ENCODE measurements at places on chromosomes 2 and 18.

- DNase-seq = no peak
Measured at GRCh38 chr2:191947235-191947634, 100.3 kb upstream of the CAVIN2 start.

- DNase-seq = no peak
Measured at GRCh38 chr2:237413777-237414661, at the start of gene COL6A3. TSS of gene COL6A3 (minus strand) at chr2:237414164. CDS start at chr2:237396817, 17,347 bp downstream.

DNA sequence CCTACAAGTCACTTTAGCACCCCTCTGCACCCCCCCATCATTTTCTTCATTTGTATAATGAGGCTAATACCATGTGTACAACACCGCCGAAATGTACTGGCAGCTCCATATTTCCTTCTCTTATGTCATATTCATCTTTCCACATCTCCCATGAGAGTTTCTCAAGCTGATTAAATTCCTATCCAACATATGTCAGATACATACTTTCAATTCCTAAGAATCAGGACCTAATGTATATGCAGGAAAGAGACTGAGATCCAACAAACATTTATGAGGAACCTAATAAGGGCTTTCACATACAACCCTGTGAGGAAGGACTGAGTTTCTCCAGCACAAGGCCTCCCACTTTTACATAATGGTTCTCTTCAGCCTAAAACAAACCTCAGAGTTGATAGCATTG, 41.9 kb downstream of the PRKD3 start:
- DNase-seq = no peak

- no peak for DNase-seq
Measured at GRCh38 chr2:212894026-212894425, 257.4 kb downstream of the IKZF2 start.

DNA sequence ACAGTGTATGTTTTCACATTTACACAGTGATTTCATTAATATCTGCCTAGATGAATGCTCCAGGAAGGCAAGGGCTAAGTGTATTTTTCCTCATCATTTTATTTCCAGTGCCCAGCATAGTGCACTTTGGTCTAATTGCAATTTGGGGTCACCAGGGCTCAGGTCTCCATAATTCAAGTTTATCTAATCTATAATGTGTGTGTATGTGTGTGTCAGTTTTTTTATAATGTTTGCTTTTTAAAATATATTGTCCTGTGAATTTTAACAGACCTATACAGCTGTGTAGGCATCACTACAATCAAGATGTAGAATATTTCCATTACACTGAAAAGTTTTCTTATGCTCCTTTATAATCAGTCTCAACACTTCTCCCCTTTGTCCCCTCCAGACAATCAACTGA, 620.4 kb downstream of the STK39 start:
- no peak for DNase-seq

- no peak for DNase-seq
Measured at GRCh38 chr2:1626271-1626681, 118.0 kb downstream of the PXDN start.

GRCh38 chr2:121038891-121039616, 245.9 kb downstream of the TFCP2L1 start:
- DNase-seq = no peak

GRCh38 chr2:60839126-60839813, 42.1 kb upstream of the REL start:
- no peak for DNase-seq

GRCh38 chr2:173311844-173312606, 42.6 kb upstream of the CDCA7 start:
- DNase-seq = no peak

DNA sequence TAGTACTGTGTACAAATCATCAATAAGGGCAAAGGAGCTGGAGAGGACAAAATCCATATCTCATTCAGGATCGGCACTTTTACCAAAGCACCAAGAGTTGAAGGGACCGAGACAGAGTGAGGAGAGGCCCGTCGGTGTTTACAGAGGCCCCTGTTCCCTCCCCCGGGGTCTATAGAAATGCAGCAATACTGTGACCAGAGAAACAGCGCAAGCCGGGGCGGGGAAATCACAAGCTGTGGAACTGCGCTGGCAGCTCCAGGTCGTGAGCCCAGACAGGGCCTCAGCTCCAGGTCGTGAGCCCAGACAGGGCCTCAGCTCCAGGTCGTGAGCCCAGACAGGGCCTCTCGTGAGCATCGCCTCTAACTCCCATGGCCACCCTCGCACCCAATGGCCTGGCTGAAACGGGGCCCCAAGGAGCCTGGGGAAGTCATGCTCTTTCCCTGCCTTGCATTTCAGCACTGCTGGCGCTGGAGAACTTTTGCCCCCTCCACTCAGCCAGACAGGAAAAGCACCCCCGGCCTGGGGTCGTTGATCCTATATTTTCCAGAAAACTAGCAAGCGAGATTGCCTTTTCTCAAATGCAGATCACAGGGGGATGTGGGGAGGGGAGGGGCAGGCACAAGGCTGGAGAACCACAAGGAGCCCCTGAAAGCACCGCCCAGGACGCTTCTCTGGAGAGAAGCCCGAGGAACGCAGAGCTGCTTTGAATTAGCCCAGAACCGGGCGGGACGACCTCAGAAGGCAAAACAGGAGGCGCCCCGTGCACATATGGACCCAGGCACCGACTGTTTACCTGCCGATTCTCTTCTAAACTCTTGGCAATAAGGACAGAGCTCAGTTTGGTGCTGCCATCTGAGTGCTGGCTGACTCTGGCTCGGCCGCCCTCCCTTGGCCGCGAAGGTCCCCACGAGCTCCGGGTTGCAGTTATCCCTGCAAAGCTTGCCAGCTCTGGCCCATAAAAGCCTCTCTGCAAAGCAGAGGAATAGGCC, 223.7 kb downstream of the ACKR3 start:
- no peak for DNase-seq

DNA sequence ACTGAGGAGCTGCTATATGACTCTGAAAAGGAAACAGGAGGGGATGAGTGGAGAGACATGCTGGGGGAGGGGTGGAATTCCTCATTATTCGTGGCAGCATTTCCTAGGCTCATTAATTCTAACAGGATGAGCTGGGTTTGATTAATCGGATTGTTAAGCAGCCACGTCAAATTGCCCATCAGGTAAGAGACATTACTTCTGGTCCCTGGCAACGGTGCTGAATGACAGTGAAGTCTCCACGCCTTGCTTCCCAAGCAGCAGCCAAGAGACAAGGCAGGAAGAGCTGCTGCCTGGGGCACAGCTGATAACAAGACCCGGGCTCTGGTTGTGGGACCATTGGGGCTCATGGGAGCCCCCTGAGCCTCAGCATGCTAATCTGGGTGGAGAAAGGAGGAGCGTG, 86.6 kb downstream of the MARCHF4 start:
- no peak for DNase-seq

- no peak for DNase-seq
Measured at GRCh38 chr2:85269959-85270358, 57.8 kb downstream of the TGOLN2 start.

GRCh38 chr2:177984749-177985148, 87.8 kb downstream of the PDE11A start:
- no peak for DNase-seq

DNA sequence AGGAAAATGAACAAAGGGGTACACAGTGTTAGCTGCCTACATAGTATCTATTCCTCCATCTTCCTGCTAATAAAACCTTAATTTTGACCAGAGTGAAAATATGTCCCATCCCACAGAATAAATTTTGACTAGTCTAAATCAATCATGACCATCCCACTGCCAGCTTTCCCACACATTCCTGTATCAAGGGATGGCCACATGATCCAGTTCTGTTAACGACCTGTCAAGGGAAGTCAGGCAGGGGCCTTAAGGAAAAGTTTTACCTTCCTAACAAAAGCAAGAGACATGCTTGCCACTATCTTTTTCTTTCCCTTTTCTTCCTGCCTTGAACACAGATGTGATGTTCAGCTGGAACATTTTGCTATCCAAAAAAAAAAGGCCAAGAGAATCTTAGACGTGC, 185.0 kb upstream of the CHAC2 start:
- no peak for DNase-seq

- no peak for DNase-seq
Measured at GRCh38 chr18:70672581-70672980, 383.7 kb downstream of the SOCS6 start.

DNA sequence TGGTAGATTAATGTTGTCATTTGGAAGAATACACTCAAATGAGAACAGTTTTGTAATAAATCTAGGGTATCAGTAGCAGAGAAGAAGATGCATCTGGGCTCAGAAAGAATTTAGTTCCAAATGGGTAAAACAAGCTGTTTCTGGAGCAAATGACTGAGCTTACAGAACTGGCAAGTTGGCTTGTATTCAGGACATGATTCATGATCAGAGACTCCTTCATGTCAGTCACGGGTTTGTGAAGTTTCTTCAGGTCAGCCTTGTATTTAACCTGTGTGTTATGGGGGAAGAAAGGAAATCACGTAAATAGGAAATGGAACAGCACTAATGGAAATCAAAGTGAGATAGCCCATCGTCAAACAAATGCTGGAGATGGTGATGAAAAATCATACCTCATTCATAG, 109.1 kb downstream of the RIF1 start:
- DNase-seq = no peak

- no peak for DNase-seq
Measured at GRCh38 chr2:525021-525420, 152.2 kb downstream of the TMEM18 start.

- DNase-seq = no peak
Measured at GRCh38 chr2:188450732-188451483, 159.2 kb downstream of the GULP1 start.

GRCh38 chr2:12060886-12061285, 314.5 kb downstream of the LPIN1 start:
- no peak for DNase-seq

DNA sequence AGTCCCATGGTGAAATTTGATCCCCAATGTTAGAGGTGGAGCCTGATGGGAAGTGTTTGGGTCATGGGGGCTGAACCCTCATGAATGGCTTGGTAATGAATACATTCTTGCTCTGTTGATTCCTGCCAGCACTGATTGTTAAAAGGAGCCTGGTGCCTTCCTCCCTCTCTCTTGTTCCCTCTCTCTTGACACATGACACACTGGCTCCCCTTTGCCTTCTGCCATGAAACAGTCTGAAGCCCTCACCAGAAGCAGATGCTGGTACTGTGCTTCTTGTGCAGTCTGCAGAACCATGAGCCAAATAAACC, 30.6 kb upstream of the EPC2 start:
- DNase-seq = no peak

Measured in hematopoietic multipotent progenitor cell treated with erythropoietin and hydrocortisone succinate and interleukin-3 and kit ligand, for 15 days (in vitro differentiated cells).